ENCODE measurements at places on chromosomes 12 and 14.

DNA sequence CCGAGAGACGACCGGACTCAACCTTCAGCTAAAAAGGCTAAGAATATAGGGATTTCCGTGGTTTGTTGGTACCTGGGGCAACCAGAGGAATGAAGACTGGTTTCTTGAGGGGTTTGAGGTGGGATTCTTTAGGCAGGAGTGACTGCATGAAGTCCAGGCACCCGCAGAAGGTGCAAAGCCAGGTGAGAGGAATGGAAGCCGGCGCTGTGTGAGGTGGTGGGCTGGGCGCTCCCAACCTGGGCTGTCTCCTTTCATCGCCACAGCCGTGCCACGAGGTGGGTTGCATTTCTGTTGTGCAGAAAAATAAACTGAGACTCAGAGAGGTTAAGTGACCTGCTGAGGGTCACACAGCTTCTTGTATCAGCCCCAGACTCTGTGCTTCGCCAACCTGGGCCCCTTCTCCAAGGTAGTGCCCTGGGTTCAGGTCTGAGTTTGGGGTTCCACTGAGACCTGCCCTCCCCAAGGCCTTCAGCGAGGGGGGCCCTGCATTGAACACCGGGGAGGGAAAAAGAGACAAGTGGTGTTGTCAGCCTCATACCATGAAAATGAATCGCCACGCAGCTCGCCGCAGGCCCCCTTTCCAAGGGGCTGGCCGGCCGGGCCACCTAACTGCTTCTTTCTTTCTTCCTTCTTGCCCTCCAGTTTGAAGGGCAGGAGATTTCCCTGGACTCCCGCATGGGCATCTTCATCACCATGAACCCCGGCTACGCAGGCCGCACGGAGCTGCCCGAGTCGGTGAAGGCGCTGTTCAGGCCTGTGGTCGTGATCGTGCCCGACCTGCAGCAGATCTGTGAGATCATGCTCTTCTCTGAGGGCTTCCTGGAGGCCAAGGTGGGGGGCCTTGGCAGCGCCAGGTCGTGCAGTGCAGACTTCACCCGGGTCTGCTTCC lies 88.4 kb downstream of the DNAH10 start:
- no peak for DNase-seq

DNA sequence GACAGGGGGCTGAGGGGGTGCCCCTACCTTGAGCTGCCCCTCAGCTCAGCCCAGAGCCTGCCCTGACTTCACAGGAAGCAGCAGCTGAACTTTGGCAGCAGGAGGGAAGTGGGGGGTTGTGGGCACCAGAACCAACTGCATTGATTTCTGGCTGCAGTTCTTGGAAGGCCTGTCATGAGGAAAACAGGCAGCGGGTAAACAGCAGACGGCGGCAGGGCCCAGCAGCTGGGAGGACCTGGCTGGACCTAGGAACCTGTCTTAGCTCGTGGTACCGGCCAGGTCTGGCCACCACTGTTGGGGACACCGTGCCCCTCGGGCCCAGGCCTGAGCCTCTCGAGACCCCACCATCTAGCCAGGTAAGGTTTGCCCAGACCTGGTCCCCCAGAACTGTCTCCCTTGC lies 154.2 kb upstream of the MYL2 start:
- no peak for DNase-seq

DNA sequence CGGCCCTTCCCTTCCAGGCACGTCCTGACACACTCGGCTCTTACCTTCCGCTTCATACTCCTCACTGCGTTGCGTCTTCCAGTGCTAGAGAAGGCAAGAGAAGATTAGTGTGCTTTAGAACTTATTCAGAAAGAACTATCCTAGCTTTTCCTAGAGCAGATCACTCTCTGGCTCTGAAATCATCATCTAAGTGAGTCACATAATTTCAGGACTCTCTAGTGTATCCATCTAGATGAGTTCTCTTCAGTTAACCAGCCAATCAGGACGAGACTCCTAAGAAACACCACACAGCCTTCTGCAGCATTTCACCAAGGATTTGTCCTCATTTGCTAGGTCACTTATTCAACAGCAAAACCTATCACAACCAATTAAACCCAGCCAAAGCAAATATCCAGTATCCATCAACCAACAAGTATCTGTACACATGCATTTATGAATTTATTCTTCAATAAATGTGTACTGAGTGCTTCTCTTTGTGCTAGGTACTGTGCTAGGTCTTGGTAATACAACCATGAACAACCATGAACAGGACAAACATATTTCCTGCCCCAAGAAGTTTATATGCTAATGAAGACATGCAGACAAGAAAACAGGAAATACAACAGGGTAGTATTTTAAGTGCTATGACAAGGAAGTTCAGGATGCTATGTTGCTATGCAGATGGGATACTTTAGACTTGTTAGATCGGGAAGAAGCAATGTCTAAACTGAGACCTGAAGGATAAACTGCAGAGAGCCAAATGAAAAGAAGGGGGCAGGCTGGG lies 52.1 kb downstream of the NIN start:
- DNase-seq = no peak

- DNase-seq = no peak
Observed at GRCh38 chr12:94185801-94186200, 37.4 kb downstream of the PLXNC1 start.

DNA sequence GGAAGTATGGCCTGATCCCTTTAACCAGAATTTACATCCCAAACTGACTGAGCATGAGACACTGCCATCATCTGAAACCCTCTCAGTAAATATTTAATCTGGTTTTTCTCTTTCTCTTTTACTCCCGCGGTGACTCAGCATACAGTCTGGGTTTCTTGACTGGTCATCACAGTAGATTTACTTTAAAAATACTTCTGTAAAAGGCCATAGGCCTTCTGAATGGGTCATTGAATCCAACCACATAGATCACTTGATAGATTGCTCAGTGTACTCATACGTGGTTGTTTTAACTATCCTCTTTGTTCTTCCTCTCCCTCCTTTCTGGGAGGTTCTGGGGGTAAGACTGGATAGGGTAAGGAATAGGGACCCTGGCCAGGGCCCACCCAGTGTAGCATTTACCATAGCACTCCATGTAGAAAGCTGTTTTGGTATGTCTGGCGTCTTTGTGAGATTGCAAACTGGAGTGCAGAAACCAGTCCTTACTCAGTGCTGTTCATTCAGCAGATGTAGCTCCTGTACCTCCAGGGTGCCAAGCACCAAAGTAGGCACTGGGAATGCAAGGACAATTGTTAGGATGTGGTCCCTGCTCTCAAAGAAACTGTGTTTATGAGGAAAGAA lies 165.7 kb downstream of the SRGAP1 start:
- DNase-seq = no peak

DNA sequence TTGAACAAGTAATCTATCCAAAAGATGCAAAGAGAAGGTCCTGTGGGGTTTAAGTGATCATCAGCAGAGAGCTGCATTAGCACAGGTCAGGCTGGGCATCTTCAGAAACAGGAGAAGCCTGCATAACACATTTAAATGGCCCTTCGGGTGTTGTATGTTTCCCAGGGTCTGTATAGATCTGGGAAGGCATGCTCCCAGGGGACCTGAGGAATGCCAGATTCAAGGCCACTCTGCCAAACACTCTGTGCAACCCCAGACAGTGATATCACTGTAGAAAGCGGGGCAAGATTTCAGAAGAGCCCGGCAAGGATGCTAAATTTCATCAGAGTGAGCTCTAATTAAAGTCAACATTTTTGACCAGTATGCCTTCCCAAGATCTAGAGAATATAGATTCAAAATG lies 92.9 kb downstream of the ARMH4 start:
- DNase-seq = no peak

DNA sequence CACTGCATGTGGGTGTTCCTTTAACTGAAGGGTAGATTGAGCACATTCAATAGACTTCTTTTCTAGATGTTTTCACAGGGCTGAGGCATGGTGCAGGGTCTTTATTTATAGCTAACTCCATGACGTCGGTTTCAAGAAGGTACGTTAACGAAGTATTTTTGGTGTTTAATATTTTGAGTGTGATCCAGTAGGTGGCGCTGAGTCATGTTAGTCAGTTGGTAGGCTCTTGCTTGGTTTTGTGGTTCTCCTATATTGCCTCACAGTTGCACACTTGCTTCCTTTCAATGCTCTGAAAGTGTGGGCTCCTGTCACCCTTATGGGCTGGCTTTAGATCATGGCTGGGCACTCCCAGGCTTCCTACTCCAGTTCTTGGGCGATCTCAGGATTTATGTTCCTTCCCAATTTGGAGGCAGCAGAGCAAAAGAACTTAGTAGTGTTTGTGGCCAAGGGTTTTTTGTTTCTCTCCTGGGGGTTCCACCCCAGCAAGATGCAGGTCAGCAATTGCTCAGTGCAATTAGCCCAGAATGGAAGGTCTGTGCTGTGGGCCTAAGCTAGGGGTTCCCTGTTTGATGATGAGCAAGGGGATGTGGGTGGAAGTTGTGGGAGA lies 471.6 kb upstream of the FOXG1 start:
- no peak for DNase-seq

GRCh38 chr12:82414926-82415325 lies 56.6 kb downstream of the METTL25 start:
- DNase-seq = no peak

DNA sequence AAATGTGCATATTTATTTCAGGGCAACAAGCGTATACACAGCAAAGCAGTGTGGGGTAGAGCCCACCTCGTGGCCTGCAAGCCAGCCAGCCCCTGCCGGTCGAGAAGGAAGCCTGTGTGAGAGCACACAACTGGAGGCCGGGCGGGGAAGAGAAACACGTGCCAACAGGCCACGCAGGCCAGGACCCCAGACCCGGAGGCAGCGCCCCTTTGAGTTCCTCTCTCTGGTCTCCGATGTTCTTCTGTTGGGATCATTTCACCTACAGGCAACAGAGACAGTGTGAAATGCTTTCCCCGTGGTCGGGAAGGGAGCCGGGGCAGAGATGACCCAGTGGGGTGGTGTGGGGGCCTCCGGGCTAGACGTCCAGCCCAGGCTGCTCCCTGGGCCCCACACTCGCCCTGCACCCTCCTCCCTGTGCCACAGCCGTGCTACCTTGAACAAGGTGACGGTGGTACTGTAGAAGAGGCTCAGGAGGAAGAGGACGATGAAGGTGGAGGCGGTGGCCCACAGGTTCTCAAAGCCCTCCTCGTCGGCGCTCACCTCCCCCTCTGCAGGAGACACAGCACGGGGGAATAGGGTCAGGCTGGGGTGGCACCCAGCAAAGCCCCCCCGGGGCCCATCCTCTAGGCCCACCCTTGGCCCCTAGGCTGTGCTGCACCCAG lies 325.5 kb downstream of the TMEM121 start:
- DNase-seq = no peak

DNA sequence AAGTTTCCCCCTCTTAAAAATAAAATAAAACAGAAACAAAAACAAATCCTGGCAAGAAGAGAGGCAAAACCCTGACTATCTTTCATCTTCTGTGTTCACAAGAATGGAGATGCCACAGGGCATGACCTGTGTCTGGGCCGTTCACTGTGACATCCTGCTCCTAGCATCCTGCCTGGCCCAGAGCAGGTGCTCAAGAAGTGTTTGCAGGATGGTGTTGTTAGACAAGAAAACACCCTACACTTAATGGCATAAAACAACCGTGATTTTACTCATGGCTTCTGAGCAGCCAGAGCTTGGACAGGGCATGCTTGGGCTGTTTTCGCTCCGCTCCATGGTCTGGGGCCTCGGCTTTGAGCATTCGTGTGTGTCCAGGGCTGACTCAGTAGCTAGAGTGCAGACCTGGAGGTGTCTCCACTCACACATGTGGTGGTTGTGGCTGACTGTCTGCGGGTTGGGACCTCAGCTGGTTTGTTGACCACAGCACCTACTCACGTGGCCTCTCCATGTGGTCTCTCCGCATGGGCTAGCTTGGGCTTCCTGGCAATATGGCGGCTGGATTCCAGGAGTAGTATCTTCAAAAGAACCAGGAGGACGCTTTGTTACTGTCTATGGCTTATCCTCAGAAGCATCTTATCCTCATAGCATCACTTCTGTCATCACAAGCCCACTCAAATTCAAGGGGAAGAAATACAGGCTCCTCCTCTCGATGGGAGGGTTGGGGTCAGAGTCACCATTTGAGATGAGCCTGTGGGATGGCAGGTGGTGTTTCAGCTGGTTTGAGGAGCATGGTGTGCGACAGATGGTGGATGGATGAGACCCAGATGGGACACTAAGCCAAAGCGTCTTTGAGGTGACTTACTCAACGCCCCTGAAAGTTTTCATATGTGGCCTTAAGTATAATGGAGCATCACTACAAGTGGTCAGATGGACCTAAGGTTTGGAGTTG lies 33.2 kb upstream of the FZD10 start:
- no peak for DNase-seq

DNA sequence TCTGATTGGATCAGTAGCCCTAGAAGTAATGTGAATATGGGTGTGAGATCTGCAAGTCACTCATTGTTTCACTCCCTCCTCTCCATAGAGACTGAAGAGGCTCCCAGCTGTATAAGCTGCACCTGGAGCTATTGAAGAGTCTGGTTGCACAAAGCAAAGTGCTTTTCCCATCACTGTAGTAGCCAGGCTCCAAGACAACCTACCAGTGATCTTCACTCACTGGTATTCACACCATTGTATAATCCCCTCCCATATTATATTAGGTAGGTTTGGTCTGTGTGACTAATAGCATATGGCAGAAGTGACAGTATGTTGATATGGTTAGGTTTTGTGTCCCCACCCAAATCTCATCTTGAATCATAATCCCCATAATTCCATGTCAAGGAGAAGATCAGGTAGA lies 64.4 kb downstream of the ZFC3H1 start:
- DNase-seq = no peak

- no peak for DNase-seq
Observed at GRCh38 chr12:7748852-7749251, 1.7 kb upstream of the CLEC4C start.

DNA sequence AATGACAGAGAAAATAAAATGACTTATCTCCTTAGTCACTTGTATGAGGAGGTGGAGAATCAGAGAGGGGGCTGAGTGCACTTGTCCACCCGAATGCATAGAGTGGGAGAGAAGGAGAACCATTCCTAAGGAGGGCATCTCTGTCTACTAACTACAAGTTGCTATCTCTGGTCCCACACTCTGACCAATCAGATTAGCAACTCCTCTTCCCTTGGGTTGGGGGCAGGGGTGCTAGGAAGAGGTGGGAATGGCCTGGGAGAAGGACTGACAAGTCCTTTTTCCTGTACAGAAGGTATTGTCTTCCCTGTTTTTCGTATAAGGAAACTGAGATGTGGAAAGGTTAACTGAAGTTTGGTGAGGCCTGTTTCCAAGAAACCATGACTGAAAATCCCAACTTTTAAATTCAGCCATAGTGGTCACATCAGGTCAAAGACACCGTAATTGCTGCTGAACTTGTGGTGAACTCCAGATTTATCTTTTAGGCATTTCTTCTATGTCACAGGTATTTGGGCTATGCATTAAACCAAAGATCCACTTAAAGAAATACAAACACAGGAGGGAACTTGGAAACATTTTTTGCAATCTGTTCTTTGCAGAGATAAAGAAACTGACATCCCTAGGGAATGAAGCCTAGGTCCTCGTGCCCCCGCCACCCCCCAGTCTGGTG lies 207.8 kb downstream of the CRADD start:
- DNase-seq = no peak

GRCh38 chr12:111757361-111758119 lies 9.2 kb upstream of the ALDH2 start:
- no peak for DNase-seq

- no peak for DNase-seq
Observed at GRCh38 chr12:6839482-6840201, 1.1 kb upstream of the GNB3 start.

GRCh38 chr12:96045566-96045965 lies 10.2 kb upstream of the LTA4H start:
- no peak for DNase-seq

- no peak for DNase-seq
Observed at GRCh38 chr14:93734086-93734822, 54.0 kb downstream of the PRIMA1 start.

- DNase-seq = no peak
Observed at GRCh38 chr14:48616931-48617330, 941.5 kb upstream of the MDGA2 start.

GRCh38 chr14:91127401-91127801 lies 13.5 kb downstream of the DGLUCY start:
- no peak for DNase-seq

Data from GM04504 (cell line).